Stimulated activated CD4-positive, alpha-beta T cell treated with anti-CD3 and anti-CD28 coated beads, Interleukin-4, amount 100 ng/mL, for 4 hours (primary cell): ENCODE measurements at places on chromosomes 3 and 15.

DNA sequence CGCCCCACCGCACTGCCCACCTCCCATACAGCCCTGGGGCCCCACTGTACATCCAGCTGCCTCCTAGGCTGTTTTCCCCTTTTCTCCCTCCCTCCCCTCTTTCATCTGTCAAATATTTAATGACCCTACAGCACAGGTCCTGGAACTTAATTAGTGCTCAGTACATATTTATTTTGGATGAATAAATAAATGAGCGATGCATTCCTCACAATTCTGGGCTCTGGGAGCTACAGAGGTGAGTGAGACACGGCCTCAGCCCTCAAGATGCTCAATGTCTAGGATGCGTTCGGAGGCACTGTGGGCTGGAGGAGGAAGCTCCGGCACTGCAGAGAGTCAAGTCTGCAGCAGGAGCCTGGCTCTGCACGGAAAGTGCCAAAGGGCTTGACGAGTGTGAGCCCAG, 175.0 kb downstream of the FAM43A start:
- no peak for DNase-seq

- peak; percentile 30 for DNase-seq
Measured at GRCh38 chr3:143120716-143121240, 1.2 kb downstream of the CHST2 start.

DNA sequence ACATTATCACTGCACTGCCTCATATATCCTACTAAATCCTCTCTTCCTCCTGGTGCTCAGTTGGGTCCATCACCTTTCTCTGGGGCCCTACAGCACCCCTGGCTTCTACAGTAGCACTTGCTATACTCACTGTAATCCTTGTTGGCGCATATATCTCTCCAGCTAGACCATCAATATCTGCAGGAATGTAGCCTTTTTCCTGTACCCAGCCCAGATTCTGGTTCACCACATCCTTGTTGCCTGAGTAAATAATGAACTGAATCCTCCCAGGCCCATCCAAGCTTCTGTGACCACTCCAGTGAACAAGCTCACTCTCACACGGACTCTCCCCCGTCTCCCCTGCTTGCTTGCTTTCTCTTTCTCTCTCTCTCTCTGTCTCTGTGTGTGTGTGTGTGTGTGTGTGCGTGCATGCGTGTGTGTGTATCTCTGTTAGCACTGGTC, 62.5 kb upstream of the LIPC start:
- no peak for DNase-seq

DNA sequence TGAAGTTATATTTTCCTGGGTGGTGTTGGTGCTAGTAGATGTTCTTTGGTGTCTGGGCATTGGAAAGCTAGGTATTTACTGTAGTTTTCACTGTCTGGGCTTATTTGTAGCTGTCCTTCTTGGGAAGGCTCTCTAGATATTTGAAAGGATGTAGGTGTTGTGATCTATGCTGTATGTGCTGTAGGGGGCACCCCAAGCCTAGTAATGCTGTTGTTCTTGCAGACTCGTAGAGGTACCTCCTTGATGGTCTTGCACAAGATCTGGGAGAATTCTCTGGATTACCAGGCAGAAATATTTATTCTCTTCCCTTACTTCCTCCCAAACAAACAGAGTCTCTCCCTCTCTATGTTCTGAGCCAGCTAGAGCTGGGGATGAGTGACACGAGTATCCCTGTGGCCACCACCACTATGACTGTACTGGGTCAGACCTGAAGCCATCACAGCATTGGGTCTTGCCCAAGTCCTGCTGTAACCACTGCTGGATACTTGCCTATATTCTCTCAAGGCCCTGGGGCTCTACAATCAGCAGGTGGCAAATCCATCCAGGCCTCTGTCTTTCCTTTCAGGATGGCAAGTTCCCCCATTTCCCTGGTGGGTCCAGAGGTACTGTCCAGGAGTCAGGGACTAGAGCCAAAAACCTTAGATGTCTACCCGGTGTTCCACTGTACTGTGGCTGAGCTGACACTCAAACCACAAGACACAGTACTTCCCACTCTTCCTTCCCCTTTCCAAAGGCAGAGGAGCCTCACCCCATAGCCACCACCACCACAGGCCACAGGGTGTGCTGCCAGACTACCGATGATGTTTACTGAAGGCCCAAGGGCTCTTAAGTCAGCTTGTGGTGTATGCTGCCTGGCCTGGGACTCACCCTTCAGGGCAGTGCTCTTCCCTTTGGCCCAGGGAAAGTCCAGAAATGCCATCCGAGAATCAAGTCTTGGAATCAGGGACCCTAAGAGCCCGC, 195.2 kb upstream of the DPPA4 start:
- DNase-seq: peak; percentile 14

DNA sequence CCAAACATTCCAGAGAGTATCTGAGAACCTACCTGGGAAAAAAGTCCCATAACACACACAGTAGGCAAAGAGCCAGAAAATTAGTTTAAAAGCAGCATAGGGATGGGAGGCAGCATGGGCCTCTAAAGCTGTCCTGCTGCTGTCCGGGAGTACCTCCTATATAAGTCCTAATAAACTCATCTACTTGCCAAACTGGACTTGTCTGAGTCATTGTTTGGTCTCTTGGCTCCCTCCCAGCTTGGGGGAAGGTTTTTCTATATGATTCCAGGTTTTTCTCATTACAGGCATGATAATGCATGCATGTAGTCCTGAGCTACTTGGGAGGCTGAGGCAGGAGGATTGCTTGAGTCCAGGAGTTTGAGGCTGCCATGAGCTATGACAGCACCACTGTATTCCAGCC, 17.5 kb upstream of the HACD2 start:
- DNase-seq: no peak
